Kidney (tissue), 22 donors: ENCODE measurements at places on chromosomes 3 and 15. TPM values are rescaled to one million over a fixed set of nuclear protein-coding genes. Genes with fewer than 3 reads are reported as not detected.

Gene LRTM1
- not detected for total RNA-seq

Gene MYO5C
- total RNA-seq: 41.6 TPM

GRCh38 chr15:26095710-26096330 is 232.7 kb upstream of the ATP10A start:
- DNase-seq: no peak

Gene FBXW12
- not detected for total RNA-seq

Gene WNT7A
- 3.3 TPM for total RNA-seq

Gene CCDC9B
- 60.0 TPM for total RNA-seq

- DNase-seq: no peak
Observed at GRCh38 chr3:72234391-72234790, 449.4 kb upstream of the PROK2 start.

DNA sequence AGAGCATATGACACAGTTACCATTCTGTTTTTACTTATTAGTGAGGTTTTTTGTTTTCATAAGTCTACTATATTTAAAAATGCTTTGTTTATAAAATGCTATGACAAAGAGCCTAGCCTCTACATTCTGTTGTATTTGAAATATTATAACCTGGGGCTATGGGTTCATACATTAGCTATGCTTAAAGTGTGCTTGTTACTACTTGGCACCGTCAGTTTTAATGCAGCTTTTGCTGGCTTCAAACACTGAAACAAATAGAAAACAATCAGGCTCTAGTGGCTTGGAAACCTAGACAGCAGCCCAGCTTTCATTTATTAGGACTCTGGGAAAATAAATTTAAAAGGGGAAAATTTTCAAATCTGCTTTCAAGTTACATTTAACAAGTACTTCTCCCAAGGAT is 635.9 kb downstream of the CADM2 start:
- no peak for DNase-seq
